Activated CD8-positive, alpha-beta memory T cell treated with anti-CD3 and anti-CD28 coated beads, Interleukin-2, amount 10 ng/mL, durations not matched to agents 7 days and 5 days (primary cell): ENCODE measurements at places on chromosomes 1 and 21.

- DNase-seq: no peak
Measured at GRCh38 chr1:56355422-56355821, 223.9 kb downstream of the PLPP3 start.

GRCh38 chr1:207962716-207963426 is 51.9 kb upstream of the CD34 start:
- DNase-seq: no peak

DNA sequence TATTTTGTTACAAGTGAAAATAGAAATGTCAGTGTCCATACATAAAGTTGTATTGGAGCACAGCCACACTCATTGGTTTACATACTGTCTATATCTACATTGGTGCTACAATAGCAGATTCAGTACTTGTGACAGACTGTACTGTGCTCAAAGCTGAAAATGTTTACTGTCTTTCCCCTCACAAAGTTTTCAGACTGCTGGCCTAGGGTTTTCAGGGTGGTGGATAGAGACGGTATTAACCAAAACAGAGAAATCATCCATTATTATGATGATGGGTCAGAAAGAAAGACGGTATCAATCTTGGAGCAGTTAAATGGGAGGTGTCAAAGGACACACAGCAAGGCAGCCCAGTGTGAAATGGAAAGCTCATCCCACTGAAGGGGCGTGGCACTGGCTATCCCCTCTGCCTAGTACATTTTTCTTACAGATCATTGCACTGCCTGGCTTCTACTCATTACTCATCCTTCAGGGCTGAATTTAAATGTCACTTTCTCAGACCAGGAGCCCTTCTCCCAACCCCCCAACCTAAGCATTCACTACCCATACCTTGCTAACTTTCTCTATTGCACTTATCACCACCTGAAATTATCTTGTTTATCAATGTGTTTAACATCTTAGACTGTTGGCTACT is 10.2 kb downstream of the JAK1 start:
- DNase-seq: no peak

DNA sequence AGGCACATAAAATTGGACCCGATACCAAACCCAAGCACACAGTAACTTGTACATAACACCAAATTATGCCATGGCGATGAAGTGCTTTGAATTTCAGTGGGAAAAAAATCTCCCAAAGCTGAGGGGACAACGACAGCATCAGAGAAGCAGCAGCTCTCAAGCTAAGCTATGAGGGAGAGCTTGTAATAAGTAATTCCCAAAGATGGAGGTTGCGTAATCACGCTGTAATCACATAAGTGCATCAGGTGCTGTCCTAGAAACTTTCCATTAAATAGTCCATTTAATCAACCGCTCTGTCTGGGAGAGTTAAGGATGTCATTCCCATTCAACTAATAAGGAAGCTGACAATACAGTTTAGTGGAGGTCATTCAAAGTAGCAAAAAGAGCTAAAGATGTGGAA is 37.6 kb upstream of the KRTAP19-8 start:
- DNase-seq: no peak

DNA sequence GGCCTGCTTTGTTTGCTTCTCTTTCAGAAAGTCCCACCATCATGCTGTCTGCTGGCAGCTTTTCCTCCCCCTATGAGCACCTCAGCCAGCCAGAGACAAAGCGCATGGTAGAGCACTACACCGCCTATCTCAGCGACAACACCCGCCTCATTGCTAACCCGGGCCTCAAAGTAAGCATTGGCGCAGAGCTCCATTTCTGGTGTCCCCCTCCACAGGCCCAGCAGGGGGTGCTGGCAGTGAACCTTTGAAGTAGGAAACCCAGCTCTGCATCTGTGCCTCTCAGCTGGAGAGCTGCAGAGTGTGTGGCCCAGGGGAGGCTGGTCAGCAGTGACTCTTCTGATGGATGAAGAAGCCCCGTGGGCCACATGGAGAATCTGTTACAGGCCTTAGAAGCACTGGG is 81.2 kb upstream of the RAVER2 start:
- peak; percentile 45 for DNase-seq

- DNase-seq: no peak
Measured at GRCh38 chr1:166822385-166822784, 16.9 kb upstream of the POGK start.

DNA sequence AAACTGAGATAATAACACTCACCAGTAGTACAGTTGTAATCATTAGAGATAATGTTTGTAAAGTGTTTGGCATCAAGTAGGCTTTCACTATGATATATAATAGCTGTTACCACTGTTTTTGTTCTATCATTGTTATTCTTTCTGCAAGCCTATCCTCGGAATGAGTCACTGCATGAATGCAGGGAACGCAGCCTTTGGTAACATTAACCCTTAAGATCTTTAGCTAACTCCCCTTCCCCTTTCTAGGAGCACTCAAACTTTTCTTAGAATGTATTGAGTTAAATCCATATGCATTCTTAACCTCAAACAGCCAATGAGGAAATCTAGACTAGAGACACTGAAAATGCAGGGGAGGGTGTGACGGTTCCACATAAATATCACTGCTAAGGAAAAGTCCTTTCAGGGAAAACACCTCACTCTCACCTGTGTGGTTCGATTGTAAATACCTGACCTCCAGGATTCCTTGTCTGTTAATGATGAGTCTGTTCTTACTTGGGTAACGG is 467.3 kb downstream of the SETD4 start:
- no peak for DNase-seq
